ENCODE measurements at places on chromosomes 7 and 10. TPM values are rescaled to one million over a fixed set of nuclear protein-coding genes. Genes with fewer than 3 reads are reported as not detected.
A peak's percentile ranks its signal among the peaks of the same experiment; 100 is the strongest.

DNA sequence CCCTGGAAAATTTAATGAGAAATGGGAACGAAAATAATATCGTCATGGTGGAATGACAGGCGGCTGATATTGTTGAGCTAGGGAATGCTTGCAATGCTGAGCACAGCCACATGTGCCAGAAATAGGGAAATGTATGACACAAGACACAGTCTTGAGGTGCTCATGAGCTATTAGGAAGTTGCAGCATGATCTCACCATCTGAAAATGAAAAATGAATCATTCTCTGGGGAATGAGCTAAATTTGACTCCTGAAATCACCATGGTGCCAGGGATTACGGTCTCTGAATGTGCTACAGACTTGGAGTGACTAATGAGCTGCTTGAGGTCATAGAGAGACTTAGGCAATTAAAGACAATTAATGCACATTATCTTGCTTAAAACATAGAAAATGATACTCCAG lies 845.0 kb downstream of the CNTNAP2 start:
- H3K4me1 ChIP-seq = no peaks in the 10 kb centered on the region
- no peaks in the 10 kb centered on the region for H3K36me3 ChIP-seq
- no peak overlapping the region for H3K27ac ChIP-seq
- DNase-seq = no peak

DNA sequence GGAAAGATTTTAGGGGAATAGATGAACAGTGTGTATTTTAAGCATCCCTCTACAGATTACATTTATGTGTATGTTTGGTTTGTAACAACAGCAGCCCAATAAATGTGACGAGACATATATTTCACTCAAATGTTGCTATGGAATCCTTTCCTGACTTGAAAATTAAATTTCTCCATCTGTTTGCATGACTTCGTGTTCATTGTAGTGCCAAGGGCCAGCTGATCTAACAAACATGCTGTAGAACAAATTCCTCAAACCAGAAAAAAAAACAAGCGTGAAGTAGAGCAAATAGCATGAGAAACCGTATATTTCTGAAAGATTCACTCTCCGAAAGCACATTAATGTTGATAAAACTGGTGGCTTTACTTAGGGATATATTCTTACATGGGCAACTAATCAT lies 87.8 kb downstream of the NRCAM start:
- H3K36me3 ChIP-seq = no peaks in the 10 kb centered on the region
- H3K4me3 ChIP-seq = no peak overlapping the region
- H3K27me3 ChIP-seq = no peaks in the 10 kb centered on the region
- DNase-seq = no peak
- no peak overlapping the region for H3K27ac ChIP-seq

DNA sequence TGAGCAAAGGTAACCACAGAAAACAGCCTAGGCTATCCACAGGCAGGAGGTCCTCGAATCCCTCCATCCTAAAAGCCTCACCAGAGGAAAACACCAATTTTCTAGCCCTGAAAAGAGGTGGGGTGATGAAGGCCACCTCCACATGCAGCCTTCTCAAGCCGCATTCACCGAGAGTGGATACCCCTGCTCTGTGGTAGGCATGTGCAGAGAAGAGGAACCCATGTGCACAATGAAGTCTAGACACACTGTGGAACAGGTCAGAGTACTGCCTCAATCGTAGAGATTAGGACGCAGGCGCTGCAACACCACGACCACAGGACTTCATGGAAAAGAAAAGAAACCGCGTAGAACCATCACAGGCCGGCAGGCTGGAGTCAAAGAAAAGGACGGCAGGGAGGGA lies 38.8 kb downstream of the GRB10 start:
- no peaks in the 10 kb centered on the region for H3K27me3 ChIP-seq
- no peak overlapping the region for H3K27ac ChIP-seq
- no peak for DNase-seq
- peaks cover 21% of the 10 kb centered on the region for H3K4me1 ChIP-seq
- H3K36me3 ChIP-seq = no peaks in the 10 kb centered on the region

GRCh38 chr7:126716321-126716720 lies 536.4 kb downstream of the GRM8 start:
- H3K36me3 ChIP-seq = no peaks in the 10 kb centered on the region
- no peaks in the 10 kb centered on the region for H3K4me1 ChIP-seq
- H3K27ac ChIP-seq = no peak overlapping the region
- DNase-seq = no peak
- H3K27me3 ChIP-seq = no peaks in the 10 kb centered on the region
- H3K4me3 ChIP-seq = no peak overlapping the region

- DNase-seq = no peak
- H3K4me3 ChIP-seq = no peak overlapping the region
- H3K36me3 ChIP-seq = peaks cover 10% of the 10 kb centered on the region
- H3K27ac ChIP-seq = peak overlapping the region; percentile 98
These were observed 9.6 kb upstream of the C10orf105 start for GRCh38 chr10:71729161-71729636.

DNA sequence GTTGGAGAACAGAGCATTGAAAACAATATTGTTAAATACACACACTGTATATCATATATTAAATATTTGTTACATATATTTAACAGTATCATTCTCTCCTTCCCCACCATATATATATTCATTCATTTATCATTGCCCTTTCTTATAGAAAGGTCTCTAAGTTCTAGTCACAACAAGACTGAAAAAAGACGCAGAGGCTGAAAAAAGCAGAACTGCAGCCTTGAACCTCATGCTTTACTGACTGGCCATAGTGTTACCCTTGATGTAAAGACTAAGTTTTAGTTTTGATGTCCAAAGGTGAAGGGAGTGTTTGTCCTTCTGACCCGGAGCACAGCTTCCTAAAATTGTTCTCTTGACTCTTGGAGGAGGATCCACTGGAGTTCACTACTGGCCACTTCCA lies 247.9 kb downstream of the PTEN start:
- H3K4me1 ChIP-seq = peaks cover 22% of the 10 kb centered on the region
- H3K27me3 ChIP-seq = peaks cover 11% of the 10 kb centered on the region
- no peak for DNase-seq
- no peaks in the 10 kb centered on the region for H3K36me3 ChIP-seq

- no peak overlapping the region for H3K4me3 ChIP-seq
- H3K27me3 ChIP-seq = no peaks in the 10 kb centered on the region
- H3K36me3 ChIP-seq = peaks cover 44% of the 10 kb centered on the region
- no peak for DNase-seq
- H3K4me1 ChIP-seq = no peaks in the 10 kb centered on the region
These were observed 33.0 kb downstream of the RALA start for GRCh38 chr7:39656415-39656814.

DNA sequence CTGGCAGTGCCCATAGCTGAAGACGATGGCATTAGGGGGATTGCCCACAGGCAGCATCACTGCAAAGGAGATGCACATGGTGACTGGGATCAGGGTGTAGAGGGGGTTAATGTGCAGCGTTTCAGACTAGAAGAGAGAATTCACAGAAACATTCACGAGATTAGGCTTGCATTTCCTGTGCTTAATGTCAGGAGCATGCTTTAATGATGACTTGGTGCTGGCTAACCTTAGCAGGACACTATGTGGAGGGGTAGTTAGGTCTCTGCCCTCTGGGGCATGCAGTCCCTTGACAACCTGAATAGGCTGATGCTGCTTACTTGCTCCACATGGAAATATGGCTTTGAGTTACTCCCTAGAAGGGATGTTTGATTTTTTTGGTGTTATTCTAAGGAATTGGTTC lies 21.8 kb downstream of the STMP1 start:
- no peaks in the 10 kb centered on the region for H3K27me3 ChIP-seq
- H3K27ac ChIP-seq = no peak overlapping the region
- DNase-seq = no peak

- H3K4me3 ChIP-seq = no peak overlapping the region
- no peaks in the 10 kb centered on the region for H3K36me3 ChIP-seq
These were observed 569.1 kb downstream of the DNAJB6 start for GRCh38 chr7:157905651-157906461.

GRCh38 chr10:124560377-124561105 lies 98.9 kb downstream of the LHPP start:
- H3K4me1 ChIP-seq = no peaks in the 10 kb centered on the region
- H3K27me3 ChIP-seq = no peaks in the 10 kb centered on the region
- no peak overlapping the region for H3K4me3 ChIP-seq
- H3K36me3 ChIP-seq = no peaks in the 10 kb centered on the region

- no peak overlapping the region for H3K4me3 ChIP-seq
- no peaks in the 10 kb centered on the region for H3K4me1 ChIP-seq
- no peaks in the 10 kb centered on the region for H3K36me3 ChIP-seq
- no peak overlapping the region for H3K27ac ChIP-seq
- H3K27me3 ChIP-seq = no peaks in the 10 kb centered on the region
These were observed 12.6 kb upstream of the PRPS1L1 start for GRCh38 chr7:18040196-18040595.

DNA sequence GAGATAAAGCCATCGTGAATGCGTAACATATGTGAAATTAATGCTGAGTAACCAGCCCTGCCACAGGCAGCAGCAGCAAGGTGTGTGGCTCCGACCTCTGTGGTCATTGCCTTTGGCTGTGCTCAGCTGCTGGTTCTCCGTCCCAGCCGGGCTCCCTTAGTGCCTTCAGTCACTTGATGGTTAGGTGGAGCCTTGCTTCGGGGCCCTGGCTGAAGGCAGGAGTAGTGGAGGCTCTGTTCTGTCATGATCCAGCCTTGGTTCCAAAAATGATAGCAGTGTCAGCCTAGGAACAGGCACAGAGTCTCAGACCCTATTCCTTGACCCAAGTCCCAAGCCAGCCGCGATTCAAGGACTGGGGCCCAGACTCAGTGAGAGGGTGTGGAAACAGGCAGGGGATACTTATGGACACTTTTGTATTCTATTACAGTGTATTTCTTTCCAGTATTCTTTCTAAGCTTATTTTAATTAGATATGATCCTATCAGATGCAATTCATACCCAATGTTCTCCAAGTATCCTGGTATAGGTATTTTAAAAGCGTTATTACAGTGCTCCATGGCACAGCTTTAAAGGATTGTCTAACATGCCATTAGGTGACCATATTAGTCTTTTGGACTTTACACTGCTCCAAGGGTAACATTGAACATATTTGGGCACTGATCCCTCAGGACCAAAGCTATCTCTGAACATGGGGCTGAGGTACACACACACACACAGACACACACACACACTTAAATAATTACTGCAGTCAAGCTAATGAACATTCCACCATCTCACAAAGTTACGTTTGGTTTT lies 9.0 kb downstream of the SCART1 start:
- H3K27me3 ChIP-seq = peaks cover 6% of the 10 kb centered on the region
- DNase-seq = no peak
- no peak overlapping the region for H3K27ac ChIP-seq
- H3K36me3 ChIP-seq = no peaks in the 10 kb centered on the region
- no peak overlapping the region for H3K4me3 ChIP-seq

DNA sequence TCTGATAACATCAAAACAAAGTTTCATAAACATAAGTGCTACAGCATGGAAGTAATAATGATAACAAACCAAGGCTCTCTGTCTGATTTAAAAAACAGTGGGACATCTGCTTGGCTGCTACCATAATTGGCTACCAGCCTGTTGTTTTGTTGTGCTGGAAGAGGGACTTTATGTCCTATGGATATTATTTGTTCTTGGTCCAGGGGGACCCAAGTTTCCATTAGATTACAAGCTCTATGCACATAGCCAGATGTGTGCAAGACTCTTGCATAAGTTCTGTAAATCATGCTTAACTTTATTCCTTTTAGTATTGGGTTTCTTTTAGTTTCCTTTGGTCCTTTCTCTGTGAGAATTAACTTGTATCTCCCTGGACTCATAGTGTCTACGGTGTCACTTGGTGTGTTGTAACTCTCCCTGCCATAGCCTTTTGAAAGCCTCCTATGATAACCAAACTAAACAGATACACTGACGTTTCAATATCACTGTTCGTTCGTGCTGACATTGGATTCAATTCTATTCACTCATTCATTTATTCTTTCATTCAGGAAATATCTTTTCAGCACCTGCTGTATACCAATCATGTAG lies 41.4 kb upstream of the CD36 start:
- H3K36me3 ChIP-seq = no peaks in the 10 kb centered on the region
- H3K27me3 ChIP-seq = no peaks in the 10 kb centered on the region
- no peak overlapping the region for H3K4me3 ChIP-seq
- no peak for DNase-seq

GRCh38 chr10:69242852-69243212 lies 22.7 kb downstream of the HKDC1 start:
- H3K36me3 ChIP-seq = no peaks in the 10 kb centered on the region
- no peak overlapping the region for H3K27ac ChIP-seq
- H3K27me3 ChIP-seq = no peaks in the 10 kb centered on the region
- no peak overlapping the region for H3K4me3 ChIP-seq

DNA sequence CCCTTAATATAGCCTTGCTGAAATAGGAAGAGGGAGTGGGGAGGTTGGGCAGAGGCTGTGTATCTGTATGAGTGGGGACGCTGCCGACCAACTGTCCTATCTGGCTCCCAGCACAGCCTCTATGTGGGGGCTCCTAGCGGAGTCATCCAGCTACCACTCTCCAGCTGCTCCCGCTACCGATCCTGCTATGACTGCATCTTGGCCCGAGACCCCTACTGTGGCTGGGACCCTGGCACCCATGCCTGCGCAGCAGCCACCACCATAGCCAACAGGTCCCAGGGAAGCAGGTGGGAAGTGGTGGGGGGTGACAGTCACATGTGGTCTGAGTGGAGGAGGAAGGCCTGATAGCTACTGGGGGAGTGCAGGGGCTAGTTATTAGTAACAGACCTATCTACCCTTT lies 6.6 kb downstream of the MRPL43 start:
- no peaks in the 10 kb centered on the region for H3K36me3 ChIP-seq
- DNase-seq = no peak
- H3K27me3 ChIP-seq = no peaks in the 10 kb centered on the region
- peaks cover 5% of the 10 kb centered on the region for H3K4me1 ChIP-seq
- H3K27ac ChIP-seq = no peak overlapping the region
- no peak overlapping the region for H3K4me3 ChIP-seq

DNA sequence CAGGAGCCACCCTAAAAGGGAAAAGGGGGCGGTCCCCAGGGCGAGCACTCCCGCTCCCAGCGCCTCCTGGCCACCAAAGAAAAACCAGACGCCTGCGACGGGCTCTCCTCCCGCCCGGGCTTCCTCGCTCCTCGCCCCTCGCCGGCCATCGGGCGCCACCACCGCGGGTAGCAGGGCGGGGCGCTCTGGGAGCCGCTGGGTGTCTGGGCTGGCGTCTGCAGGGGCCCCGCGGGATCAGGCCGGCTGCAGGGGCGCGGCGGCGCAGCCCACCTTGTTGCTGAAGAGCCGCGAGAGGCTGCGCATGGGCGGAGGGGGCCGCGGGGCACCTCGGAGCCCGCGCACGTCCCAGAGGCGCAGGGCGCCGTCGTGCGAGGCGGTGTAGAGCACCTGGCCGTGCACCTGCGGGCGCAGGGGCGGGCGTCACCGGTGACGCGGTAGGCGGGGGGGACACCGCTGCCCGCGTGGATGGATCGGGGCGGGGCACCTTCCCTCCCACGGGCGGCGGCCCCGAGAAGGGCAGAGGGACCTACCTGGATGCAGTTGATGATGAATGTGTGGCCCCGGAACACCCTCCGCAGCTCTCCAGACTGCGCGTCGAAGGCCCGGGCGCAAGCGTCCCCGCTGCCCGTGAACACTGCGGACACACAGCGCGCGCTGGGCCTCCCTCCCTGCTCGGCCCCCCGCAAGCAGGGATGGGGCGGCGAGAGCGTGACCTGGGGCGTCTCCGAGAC lies 28.3 kb downstream of the WDR86 start:
- H3K36me3 ChIP-seq = peaks cover 20% of the 10 kb centered on the region
- no peak overlapping the region for H3K4me3 ChIP-seq
- H3K27me3 ChIP-seq = peaks cover 31% of the 10 kb centered on the region
- no peak overlapping the region for H3K27ac ChIP-seq

TSPAN12 gene
- not detected for total RNA-seq

CTNNA3 gene
- 0.57 TPM for total RNA-seq

PLPP4 gene
- not detected for total RNA-seq

PALD1 gene
- total RNA-seq = 1.5 TPM

ADCYAP1R1 gene
- not detected for total RNA-seq

AKR1C4 gene
- not detected for total RNA-seq

CAV2 gene
- total RNA-seq = not detected

MAD1L1 gene
- 125 TPM for total RNA-seq

FKBP9 gene
- 0.33 TPM for total RNA-seq

C10orf95 gene
- not detected for total RNA-seq

STRA8 gene
- not detected for total RNA-seq

DNTT gene
- not detected for total RNA-seq

EN2 gene
- total RNA-seq = not detected

ACSM6 gene
- not detected for total RNA-seq

All from activated CD4-positive, alpha-beta T cell treated with anti-CD3 and anti-CD28 coated beads, Interleukin-2, amount 10 ng/mL, durations not matched to agents 7 days and 5 days (primary cell).